ENCODE measurements at places on chromosomes 5 and 9.

DNA sequence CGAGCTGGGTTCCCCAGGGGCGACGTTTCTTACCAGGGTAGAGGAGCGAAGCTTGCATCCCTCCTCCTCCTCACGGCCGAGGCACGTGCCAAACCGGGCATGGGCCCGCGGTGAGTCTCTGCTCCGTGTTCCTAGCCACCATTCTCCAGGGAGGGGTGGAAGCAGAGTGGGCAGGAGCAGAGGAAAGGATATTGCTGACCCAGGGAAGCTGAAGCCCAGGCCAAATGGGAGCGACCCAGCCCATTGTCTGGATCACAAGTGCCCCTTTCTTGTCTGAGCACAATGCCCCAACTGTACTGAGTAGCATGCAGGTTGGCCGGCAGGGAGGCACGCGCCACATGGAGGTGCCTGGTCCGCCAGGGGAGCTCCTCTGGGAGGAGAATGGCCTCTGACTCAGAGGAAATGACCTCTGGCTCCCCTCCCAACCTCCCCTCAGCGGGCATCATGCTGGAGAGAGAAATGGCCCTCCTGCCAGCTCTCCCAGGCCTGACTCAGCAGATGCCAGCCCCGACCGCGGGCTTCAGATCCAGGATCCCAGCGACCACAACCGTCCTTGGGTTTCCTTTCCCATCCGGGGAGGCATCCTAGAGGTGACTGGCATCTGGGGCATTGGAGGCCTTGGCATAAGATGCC, 1.1 kb downstream of the PRR7 start:
- peak; percentile 34 for DNase-seq

DNA sequence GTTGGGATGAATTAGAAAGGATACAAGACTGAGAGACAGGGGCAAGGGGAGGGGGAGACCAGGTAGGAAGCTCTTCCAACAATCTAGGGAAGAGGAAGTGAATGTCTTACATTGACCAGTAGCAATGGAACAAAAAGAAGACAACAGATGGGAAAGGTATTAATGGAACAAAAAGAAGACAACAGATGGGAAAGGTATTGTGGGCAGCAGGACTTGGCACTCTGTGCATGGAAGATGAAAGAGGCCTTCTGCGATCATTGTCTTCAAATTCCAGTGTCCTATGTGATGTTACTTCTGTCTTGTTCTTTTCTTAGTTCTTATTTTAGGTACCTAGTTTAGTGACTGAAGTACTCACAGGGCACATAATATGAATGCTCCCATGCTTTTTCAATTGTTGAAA, 161.8 kb downstream of the PALM2AKAP2 start:
- no peak for DNase-seq

DNA sequence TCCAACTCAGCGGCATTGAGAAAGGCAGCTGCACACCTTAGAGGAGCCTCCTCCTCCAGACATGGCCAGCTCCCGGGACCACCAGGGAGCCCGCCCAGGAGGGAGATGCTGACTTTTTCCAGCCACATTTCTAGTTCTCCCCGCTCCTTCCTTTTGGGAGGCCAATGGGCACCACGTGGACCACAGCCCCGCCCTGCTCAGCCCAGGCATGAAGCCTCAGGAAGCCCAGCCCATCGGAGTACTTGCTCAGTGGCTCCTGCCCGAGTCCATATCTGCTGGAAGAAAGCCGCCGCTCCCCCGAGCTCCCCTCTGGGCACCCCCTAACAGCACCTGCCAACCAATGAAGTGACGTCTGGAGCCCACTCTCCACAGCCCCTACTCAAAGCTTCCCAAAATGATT, 52.4 kb downstream of the SMIM23 start:
- DNase-seq: no peak

DNA sequence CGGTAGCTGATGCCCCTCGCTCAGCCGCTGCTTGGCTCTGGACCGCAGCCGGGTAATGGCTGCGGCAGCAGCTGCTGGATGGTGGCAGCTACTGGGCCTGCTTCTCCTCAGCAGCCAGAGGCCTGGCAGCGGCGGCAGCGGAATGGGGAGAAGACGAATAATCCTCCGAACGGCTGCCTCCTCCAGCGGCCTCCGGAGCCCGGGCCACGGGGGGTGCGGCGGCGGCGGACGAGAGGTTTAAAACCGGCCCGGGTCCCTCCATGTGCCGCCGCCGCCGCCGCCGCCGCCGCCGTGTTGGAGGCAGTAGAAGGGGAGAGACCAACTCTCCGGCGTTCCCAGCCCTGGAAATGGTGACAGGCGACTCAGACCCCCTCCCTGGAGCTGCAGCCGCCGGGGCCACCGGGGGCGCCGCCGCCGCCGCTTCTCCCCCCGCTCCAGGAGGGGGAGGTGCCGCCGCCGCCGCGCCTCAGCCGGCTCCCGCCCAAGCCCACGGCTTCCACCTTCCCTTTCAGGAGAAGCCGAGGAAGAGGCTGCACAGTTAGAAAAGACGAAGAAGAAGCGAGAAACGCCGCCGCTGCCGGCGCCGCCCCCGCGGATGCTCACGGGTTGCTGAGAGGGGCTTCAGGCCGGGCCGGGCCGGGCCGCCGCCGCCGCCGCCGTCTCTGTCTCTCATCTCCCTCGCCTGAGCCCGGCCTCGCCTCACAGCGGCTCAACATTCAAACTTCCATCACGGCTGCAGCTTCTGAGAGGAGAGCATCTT, 118.4 kb upstream of the PRSS3 start:
- no peak for DNase-seq

DNA sequence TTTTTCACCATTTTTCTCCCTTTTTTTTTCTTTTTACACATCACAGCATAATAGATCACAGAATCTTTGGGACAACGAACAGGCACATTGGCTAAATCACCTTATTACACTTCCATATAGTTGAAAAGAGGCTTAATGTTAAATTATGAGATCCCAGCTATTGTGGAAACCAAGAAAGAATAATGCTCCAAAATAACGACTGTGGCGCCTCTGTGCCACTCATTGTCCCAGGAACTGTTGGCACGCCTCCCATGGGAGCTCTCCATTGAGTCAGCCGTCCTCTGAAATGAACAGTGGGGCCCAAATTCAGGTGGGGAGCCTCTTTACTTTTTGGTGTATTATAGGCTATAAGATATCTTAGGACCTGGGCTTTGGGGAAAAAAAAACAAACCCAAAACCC, 82.2 kb upstream of the NFIB start:
- DNase-seq: no peak

DNA sequence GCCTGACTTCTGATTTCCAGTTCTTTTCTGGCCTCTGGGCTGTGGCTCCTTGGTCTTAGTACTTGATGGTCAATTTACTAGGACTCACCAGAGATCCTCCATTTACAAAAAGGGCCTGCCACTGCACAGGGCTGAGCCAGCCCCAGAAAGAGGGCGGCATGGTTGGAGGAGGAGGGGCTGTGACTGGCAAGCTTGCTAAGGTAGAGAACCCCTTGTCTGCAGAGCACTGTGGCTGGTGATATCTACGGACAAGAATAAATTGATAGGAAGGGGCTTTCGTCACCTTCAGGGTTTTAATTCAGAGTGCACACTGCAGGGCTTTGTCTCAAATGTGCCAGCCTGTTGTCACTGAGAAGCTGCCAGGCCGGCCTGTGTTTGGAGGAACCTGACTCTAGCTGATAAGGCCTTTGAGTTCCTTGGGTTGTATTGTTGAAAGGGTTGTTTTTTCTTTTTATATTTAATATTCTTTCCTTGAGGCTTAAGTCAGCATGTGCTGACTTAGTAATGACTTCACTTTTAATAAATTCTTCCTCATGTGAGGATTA, 15.1 kb downstream of the SLC22A5 start:
- DNase-seq: no peak

GRCh38 chr5:78968781-78969180, 16.3 kb downstream of the ARSB start:
- no peak for DNase-seq

- DNase-seq: no peak
Observed at GRCh38 chr5:58842852-58843251, 260.0 kb downstream of the RAB3C start.

GRCh38 chr9:137918331-137919094, 40.9 kb downstream of the CACNA1B start:
- no peak for DNase-seq

DNA sequence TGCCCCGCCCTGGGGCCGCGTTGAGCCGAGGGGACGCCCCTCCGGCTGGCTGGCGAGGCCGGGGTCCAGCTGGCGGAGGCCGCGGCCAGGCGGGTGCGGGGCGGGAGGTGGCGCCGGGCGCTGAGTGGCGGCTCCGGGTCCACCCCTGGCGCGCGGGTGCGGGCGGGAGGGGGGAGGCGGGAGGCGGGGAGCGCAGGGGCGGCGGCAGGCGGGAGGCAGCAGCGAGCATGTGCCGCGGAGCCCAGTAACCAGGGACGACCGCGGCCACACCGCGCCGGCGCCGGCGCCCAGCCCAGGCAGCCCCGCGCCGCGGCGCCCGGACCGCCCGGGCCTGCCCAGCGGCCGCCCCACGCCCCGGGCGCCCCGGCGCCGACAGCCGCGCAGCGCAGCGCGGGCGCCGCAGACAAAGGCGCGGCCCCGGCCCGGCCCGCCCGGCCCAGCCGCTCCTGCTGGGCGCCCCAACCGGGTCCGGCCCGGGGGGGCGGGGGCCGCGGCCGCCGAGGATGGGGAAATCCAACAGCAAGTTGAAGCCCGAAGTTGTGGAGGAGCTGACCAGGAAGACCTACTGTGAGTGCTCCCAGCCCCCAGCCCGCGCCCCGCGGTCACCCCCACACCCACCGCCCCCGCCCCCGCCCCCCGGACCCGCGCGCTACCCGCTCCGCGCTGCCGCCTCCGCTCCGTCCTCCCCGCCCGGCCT, at the start of gene NCS1:
TSS of gene NCS1 (plus strand) at position 244 of the 697 bp plus-strand sequence. CDS start at position 504, 260 bp downstream.
- DNase-seq: peak; percentile 20

GRCh38 chr5:133531594-133531993, 80.7 kb downstream of the FSTL4 start:
- no peak for DNase-seq

DNA sequence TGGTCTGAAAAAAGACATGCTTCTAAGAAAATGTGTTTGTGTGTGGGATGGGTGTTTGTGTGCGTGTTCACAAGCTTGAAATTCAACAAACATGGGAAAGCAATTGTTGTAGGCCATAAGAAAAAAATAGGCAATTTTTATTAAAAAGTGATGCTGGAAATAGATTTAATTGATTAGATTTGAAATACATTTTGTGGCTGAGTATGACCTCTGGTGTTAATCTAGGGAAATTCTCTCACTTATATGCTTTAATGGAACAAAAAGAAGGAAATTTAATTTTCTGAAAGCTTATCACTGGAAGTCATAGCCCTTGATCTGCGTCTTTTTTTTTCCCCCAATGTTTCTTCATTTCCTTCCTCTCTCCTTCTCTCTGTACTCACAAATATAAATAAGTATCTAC, 3.5 kb upstream of the KCNN2 start:
- no peak for DNase-seq

GRCh38 chr9:90301277-90301653, 341.4 kb downstream of the DIRAS2 start:
- no peak for DNase-seq

DNA sequence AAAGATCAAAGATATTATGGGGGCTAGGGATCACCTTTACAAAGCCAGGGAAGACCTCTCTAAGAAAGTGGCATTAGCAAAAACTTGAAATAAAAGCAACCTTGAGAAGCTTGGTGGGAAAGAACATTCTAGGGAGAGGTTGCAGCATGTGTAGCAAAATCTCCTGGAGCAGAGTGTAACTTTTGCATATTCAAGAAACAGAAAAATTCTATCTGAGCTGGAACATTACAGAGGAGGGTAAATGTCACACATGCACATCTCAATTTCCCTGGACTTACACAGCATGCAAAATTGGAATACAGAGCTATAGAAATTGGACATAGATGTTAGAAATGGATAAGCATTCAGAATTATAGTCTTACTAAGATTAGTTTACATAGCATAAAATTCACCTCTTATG, 510.0 kb downstream of the CETN3 start:
- DNase-seq: no peak

- no peak for DNase-seq
Observed at GRCh38 chr5:42598311-42598710, 158.3 kb upstream of the CCDC152 start.

DNA sequence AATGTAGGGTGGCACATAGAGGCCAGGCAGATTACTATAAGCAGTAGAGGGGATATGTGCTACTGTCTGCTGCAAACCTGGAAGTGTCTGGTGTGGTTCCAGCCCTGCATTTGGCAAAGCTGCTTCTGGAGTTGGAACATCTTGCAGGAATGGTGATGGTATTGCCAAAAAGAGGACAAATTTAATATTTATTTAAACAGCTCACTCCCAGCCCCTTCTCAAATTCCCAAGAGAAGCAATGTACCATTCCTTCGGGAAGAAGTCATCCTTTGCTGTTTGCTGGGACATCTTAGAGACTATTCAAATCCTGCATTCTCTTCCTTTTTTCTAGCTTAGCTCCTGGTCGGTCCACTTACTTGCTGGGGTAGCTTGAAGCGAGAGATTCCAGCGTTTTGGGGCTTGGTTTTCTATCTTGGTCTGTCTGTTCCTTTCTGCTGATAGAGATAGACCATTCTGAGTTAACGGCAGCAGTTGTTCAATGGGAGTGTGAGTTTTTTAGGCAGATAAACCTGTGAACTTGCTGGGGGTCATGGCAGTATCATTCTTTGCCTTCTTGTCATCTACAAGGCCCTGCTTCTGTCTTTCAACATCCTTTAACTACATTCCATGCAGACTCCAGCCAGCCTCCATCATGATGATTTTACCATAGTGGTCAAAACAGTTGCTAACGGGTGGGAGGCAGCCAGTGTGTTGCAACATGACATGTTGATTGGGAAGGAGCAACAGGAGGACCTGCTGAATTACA, 69.9 kb downstream of the RCL1 start:
- no peak for DNase-seq

DNA sequence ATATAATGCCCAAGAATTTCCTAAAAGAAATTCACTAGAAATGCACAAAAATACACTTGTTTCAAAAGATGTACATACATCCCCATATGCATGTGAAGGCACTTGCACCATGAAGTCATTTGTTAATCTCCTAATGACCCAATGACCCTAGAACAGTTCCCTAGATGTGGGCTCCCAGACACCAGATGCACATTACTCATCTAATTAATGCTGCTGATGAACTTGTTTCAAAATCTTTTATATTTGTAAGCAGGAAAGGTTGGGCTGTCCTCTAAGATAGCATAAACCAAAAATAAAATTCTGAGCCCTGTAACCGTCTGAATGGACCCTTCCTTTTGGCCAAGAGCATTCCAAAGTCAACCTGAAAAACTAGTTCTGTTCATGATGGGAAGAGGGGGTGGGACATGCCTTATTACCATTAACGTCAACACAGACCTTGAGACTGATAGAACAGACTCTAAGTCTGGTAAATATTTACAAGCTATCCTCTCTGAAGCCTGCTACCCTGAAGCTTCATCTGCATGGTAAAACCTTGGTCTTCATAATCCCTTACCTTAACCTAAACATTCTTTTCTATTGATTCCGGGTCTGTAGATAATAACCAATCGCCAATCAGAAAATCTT, 91.0 kb upstream of the DAPK1 start:
- DNase-seq: no peak

GRCh38 chr9:94945197-94946144, 219.0 kb downstream of the AOPEP start:
- no peak for DNase-seq

DNA sequence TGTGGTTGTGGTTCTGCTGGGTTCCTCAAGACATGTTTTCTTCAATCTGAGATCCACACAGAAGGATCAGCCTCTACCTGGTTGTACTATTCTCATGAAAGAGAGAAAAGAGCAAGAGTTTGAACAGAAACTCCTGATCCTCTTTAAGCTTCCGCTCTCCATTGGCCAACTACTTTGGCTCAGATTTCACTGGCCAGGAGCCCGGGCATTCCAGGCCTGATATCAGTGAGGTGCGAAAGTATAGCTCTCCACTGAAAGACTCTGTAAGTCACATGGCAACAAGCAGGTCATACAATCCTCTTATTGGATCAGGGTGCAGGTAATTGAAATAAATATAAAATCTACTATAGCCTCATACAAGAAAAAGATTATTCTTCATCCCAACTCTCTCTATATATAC, 920.5 kb downstream of the TLE4 start:
- no peak for DNase-seq

Measured in CD4-positive, alpha-beta T cell treated with Interferon gamma for 1 hour (primary cell).